Activated CD8-positive, alpha-beta memory T cell treated with anti-CD3 and anti-CD28 coated beads for 4 hours (primary cell): ENCODE measurements at places on chromosomes 12 and 14.

DNA sequence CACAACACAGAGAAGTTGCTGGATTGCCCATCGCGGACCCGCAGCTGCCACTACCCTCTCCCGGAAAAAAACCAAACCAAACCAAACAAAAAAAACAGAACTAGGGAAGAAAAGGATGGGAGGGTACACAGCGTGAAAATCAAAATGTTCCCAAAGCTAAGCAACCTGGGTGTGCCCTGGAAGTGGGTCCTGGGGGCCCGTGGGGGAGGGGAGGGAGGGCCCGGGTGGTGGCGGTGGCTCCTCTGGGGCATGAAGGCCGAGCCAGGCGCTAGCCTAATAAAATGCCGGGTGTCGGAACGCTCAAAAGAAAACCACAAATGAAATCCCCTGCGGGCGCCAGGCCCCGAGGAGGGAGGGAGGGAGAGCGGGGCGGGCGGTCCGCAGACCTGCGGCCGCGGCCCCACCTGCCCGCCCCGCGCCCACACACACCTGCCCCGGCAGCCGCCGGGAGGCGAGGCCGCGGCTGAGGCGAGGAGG, 787 bp downstream of the HECTD4 start:
- no peak for DNase-seq

DNA sequence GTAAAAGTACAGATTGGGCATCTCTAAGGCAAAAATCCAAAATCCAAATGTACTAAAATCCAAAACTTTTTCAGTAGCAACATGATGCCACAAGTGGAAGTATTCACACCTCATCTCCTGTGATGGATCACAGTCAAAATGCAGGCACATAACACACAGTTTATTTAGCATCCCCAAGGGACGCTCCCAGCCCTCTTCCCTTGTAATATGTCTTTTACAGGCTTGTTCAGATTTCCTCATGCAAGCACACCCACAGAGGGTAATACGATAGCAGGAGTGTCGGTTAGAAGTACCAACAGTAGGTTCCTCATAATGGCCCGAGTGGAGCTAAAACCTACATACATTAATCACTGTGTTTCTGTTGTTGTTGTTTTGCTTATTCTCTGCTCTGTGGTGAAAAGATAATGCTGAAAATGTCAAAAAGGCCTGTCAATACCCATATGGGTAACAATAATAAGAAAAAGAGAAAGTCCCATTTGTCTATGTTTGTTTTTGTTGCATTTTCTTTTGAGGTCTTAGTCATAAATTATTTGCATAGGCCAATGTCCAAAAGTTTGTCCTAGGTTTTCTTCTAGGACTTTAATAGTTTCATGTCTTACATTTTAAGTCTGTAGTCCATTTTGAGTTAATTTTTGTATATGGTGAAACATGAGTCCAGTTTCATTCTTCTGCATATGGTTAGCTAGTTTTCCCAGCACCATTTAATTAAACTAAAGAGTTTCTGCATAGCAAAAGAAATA, 133.1 kb downstream of the LRIG3 start:
- DNase-seq: no peak

GRCh38 chr12:116381240-116381743, 103.8 kb upstream of the MED13L start:
- no peak for DNase-seq

DNA sequence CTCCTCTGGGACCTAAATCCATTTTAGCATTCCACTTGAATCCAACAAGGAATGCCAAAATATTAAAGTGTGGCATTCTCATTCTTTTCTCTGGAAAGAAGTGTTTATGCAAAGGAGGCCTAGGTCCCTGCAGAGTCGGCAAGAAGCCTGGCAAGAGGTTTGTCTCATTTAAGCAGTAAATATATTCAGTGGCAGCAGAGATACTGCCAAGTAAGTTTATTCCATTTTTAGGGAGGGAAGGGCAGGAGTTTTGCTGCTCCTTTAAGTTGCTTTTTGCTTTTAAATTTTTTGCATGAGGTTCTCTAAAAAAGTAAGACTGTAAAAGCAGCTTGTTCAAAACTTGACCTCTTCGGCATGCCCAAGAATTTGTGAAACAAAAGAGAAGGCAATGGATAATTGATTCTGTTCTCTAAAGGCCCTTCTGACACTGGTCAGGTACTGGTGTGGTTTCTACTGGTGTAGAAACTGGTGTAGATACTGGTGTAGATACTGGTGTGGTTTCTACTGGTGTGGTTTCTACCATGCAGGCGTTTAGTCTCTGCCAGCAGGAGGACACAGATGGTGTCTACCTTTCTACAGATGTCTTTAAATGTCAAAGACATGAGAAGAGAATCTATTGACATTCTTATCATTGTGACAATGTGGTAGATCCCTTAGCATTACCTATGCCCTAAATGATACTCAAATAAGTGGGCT, 107.3 kb downstream of the SAMD4A start:
- DNase-seq: no peak

DNA sequence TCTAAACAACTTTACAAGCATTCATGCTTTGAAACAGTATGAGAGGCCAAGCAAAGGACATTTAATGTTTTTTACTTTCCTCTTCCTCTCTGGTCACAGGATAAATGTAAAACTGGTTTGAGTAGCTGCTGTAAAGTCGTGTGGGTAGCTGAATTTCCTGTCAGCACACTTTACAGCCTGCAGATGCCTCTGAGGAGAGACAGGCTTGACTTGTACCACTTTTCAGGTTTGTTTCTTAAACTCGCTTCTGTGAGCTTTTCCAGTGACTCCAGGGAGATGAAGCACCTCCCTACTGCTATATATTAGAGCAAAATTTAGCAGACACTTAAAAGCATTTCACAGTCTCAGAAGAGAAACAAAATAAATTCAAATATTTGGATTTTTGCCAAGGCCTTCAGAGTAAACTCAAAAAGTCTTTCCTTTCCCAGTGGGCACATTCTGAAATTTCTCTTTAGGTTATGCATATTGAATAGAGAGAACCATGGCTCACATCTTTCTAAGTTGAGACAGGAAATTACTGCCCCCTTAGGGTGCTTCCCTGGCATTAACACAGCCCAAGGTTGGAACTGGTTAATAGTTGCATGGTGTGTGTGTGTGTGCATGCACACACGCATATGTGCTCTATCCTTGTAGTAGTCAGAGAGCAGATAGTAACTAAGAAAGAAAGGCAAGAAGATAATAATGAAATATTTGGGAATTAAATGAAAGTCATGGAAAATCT, 557.3 kb upstream of the MIS18BP1 start:
- DNase-seq: no peak

GRCh38 chr12:132236129-132236929, 92.1 kb downstream of the NOC4L start:
- no peak for DNase-seq

DNA sequence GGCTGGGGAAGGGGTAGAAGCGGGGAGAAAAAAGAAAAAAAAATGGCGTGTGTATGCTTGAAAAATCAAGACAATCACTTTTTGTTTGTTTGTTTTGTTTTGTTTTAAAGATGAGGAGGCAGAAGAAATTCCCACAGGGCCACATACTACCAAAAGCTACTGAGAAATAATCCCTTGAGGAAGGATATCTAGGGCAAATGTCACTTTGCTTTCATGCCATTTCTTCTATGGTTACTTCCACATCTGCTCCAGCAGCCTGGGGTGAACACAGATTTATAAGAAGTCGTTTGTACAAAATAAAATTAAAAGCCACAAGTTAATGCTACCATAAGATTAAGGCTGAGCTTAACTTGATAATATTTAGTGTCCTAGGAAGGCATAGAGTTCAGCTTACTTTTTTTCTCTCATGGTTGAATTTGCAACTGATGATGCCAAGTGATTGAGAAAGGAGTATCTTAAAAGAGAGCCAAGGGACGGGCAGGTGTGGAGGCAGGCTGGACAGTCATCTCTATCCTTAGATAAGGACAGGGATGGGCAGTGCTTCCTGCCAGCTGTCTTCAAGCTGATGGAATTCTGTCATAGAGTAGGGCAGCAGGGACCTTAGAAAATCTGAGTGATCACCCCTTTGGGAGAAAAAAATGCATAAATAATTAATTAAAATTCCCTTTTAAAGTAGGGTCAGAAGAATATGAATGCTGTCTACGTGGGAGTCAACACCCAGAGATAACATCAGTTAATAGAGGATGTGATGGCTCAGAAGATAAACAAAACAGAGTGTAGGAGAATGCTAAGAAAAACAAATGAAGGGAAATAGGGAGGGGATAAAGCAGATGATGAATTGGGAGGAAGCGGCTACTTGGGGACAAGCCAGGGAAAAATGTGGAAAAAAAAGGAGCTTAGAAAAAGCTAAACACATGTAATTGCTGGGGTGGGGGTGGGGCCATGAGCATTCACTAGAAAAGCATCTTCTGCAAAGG, 57.1 kb downstream of the DYRK2 start:
- no peak for DNase-seq

- no peak for DNase-seq
Measured at GRCh38 chr14:93714605-93715004, 73.7 kb downstream of the PRIMA1 start.

GRCh38 chr12:62631471-62632410, 165.1 kb downstream of the MON2 start:
- no peak for DNase-seq

- no peak for DNase-seq
Measured at GRCh38 chr12:111222523-111222922, 146.4 kb downstream of the PHETA1 start.

DNA sequence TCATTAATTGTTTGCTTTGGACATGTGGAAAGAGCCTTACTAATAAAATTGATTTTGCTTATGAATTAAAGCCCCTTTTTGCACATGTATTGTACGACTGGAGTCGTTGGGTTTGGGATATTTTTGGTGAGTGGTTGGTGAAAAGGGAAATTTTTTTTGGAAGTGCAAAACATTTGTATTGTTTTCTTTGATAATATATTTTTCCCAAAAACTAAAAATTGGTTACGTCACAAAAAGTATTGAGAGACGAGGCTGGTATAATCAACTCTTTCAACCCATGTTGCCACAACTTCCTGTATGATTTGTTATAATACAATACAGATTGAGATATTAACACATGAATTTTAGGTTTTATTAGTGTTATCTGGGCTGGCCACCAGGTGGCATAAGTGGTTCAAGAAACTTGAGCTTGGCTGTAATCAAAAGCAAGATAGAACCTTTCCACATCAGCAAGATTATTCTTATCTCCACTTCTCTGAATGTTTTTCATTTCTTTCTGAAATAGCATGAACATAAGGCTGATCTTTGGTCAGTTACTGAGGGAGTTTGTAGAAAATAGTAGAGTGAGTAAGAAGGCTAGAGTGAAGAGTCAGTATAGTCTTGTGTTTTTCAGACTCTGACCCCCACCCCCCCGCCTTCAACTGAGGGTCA, 8.7 kb downstream of the NGDN start:
- peak; percentile 15 for DNase-seq

DNA sequence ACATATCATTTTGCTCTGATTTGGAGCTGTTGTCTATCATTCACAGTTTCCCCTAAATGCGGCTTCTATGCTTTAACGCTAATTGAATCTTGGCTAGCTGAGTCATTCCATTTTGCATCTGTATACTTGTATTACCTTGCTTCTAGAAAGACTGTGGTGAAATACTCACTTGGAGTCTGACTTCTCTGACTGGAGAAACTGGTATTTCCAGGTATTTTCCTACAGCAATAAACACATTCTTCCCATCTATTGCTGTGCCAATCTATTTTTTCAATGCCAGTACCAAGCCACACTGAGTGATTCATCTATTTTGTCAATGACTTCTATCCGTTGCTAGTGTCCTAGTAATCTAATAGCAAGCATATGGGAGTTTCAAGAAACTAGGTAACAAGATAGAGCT, 76.0 kb upstream of the ST8SIA1 start:
- no peak for DNase-seq

DNA sequence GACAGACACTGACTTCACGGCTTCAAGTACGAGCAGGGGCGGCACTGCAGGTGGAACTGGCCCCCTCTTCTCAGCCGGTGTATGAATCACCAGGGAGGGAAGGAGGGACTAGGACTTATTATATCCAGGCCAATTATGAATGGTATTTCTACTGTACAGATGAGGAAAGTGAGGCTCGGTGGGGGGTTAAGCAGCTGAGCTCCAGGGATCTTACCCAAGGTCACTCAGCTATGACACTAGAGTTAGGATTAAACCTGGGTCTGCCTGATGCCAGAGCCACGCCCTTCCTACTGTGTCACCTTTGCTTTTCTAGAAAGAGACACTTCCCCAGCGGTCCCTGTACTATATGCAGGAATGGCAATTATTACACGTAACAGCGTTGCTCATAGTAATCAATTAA, 42.2 kb upstream of the NRXN3 start:
- no peak for DNase-seq

GRCh38 chr14:87940382-87940781, 52.6 kb downstream of the GALC start:
- DNase-seq: no peak

DNA sequence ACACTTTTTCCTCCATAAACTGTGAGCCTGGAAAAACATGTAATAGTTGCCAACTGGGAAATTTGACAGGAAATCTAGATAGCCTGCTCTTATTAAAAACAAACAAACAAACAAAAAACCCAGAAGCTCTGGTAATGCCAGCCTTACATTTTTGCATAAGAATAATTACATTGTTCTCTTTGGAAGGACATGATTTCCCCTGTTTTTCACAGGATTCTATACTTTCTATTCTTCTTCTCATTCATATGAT, 137.9 kb downstream of the AEBP2 start:
- no peak for DNase-seq
